Stimulated activated CD8-positive, alpha-beta memory T cell treated with anti-CD3 and anti-CD28 coated beads, Interleukin-7, amount 100 ng/mL, for 48 hours (primary cell): ENCODE measurements at places on chromosomes 12 and 14.
A peak's percentile ranks its signal among the peaks of the same experiment; 100 is the strongest.

DNA sequence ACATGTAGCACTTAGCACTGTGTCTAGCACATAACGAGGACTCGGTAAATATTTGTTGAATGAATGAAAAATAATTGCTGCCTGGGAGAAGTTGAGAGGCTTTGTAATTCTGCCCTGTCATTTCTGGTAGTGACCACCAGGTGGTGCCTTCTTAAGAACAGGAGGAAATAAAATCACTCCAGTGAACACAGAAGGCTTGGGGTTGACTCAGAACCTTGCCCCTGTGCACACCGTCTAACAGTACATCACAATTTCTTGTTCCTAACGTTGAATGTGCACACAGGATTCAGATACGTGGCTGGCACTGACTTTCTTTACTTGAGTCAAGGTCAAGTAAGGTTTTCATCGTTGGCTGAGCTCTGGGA lies 91.8 kb downstream of the RGS6 start:
- peak; percentile 50 for DNase-seq

GRCh38 chr12:1605129-1606020 lies 11.0 kb upstream of the FBXL14 start:
- DNase-seq = no peak

DNA sequence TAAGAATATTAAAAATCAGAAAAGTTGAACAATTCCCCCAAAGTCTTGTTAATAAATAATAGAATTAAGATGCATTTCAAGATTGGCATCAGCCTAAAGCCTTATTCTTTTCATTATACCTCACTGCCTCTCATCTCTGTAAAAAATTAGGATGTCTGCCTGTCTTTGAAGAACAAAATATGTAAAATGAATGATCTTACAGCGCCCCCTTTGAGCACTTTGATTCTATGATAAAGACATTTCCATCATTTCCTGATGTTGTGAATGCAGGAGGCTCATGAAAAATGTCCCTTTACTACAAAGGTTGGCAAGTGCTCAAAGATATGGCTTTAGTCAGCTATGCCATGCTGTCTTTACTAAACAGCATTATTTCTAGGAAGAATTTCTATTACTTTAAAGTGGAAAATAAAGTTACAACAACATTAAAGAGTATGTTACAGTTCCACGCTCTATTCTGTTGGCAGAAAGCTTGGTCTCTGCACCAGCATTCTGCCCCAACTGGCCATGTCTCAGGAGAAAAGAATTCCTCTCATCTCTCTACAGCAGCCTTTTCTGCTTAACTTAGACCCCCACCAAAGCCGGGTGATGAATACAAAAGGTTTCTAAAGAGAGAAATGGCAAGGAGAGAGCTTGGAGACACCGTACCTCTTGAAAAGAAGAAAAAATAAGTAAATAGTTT lies 95.1 kb downstream of the LLPH start:
- DNase-seq = no peak

DNA sequence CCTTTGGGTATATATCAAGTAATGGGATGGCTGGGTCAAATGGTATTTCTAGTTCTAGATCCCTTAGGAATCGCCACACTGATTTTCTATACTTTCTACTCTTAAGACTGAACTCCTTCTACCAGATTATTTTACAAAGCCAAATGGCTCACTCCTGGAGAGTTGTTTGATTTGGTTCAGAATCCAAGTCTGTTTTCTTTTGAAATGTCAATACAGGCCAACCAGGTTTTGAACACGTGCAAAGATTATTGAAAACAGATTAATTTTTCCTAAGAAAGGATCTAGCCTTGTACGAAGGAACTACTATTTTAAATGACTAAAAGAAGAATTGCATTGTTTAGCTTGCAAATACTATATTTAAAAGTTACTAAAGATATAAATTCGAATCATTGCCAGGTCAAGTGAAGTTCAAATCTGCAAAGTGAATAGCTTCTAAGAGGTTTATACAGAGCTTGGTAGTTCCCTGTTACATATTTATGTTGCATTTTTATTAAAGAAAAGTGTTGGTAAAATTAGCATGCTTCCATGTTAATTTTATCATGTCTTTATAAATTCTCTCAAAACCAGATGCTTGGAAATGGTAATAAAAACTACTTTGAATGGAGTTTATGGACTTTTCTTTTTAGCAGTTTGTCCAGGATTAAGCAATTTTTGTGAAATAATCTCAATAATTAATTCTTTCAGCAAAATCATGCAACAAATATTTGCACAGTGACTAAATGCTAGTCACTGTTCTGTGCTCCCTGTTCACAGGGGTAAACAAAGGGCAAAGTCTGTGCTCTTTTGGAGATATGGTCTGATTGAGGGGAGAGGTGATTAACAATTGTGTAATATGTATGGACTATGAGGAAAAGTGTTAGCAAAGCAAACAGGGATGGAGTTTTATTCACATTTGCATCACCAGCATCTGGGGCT lies 38.9 kb downstream of the GPR65 start:
- no peak for DNase-seq

DNA sequence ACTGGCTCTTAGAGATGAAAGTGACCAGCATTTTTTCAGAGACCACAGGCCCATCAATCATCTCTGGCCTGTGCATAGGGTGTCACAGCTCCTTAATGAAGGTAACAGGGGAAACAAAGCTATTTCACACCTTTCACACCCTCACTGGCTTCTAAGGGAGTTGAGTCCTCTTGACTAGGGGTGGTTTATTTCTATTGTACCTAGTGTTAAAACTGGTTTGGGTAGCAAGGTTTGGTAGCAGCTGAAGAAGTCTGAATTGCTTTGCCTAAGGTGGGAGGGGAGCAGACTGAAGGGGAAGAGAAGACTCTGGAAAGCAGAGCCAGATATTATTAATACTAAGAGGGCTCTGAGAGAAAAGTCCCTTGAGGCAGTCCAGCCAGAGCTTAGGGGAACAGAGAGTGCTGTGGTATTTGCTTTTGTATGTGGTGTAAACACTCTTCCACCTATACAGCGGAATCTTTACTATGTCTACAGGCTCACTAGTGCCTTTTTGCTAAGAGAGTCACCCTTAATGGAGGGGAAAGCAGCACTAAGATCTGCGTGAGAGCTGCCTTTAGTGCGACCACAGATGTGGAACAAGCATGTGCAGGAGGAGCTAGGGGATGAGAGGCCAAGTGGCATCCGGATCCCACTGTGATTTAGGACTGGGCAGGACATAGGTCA lies 95.8 kb downstream of the STXBP6 start:
- DNase-seq = no peak

- DNase-seq = no peak
These were observed 29.3 kb downstream of the JAG2 start for GRCh38 chr14:105139212-105139825.

DNA sequence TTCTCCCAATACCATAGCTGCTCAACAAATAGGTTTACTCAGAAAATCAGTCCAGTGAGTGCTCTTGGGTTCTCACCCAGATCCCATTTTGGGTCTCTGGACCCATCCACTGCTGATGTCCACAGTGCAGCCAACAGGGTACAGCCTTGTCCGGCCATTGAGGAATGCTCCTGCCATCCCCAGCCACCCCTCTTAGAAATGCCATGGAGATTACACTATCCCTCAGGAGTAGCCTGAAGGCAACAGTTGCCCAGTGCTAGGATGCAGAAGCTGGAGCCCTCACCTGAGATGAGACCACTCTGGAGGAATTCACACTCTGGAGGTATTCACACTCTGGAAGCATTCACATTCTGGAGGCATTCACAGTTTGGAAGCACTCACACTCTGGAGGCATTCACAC lies 958.8 kb upstream of the TMEM132C start:
- DNase-seq = no peak

- DNase-seq = no peak
These were observed 1.1 kb upstream of the CSRP2 start for GRCh38 chr12:76879710-76880518.

DNA sequence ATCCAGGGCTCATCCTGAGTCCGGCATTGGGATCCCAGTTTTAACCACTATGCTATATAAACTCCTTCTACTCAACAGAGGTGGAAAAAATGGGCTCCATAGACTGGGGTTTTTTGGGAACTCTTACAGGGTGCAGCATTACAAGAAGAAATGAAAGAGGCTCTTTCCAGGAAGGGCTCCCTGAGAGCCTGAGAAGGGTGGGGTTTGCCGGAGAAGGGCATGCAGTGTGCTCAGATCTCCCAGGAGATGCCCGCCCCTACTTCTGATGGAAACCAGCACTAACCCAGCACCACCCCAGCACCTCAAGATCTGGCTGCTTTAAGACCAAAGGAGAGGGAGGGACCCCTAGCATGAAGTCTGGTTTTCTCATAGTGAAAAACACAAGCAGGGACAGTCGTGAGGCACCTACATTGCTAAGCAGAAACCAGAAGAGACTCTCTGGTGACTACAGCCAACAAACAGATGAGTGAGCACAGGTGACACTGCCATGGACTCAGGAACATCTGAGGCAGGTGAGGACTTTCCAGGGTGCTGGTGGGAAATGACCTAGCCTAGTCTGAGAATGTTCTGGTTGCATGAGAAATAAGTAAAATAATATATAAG lies 43.9 kb upstream of the HSP90B1 start:
- DNase-seq = no peak

DNA sequence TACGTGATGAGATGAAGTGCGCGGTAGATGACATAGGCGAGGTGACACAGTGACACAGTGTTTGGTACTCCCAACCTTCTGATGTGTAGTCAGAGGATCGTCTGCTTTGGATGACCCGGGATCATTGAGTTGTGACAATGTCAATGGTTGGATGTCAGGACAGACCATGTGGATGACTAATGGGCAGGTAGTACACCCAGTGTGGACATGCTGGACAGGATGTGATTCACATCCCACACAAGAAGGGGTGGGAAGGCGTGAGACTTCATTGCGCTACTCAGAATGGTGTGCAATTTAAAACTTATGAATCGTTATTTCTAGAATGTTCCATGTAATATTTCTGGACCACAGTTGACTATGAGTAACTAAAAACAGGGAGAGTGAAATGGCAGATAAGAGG lies 23.8 kb downstream of the MAP3K9 start:
- no peak for DNase-seq

DNA sequence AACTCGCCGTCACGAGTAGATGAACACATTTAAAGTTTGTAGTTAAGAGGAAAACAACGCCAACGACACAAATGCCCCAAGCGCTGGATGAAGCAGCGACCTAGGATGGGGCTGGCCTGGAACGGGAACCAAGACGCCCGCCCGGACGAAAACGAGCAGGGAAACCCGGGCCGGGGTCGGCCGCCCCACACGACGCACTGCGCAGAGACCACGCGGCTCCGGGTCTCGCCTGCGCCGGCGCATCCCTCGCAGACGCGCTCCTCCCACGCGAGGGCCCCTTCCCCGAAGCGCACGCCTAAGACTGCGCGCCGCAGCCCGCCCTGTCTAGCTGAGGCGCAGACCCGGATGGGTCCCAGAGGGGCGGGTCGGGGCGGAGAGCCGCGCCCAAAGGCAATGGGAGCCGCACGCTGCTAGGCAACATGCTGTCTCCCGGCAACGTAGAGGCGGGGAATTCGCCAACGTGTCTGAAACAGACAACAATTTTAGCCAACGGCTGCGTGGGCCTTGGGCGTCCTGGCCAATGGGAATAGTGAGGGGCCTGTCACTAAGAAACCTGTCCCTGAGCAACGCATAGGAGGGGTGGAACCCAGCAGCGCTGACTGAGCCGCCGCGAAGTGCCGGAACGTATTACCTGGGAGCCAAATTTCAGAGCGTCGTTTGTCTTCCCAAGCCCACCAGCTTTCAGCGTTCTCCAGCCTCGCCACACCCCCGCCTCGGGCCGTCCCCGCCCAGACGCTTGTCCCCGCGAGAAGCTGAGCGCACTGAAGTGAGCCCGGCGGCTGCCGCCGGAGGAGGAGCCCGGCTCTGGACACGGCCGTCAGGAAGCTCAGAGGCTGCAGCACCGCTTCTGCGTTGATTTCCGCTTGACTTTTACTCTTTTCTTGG lies 21.0 kb upstream of the CHFR start:
- DNase-seq = peak; percentile 98

DNA sequence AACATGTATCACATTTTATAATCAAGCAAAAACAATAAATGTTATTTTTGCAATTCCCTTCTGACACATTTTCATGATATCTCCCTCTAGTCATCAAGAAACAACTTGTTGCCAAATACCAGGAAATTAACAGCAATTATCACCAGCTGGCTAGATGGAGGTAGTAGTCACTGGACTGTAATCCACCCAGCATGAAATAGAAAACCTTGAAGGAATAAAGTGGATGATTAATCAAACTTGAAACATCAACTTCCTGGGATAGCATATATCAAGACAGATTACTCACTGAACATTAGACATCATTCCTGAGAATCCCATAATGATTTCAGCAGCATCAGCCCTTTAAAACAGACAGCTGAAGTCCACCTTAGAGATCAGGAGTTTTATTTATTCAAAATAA lies 259.0 kb downstream of the CCDC59 start:
- DNase-seq = no peak

- no peak for DNase-seq
These were observed 36.2 kb downstream of the CHGA start for GRCh38 chr14:92959189-92959531.

DNA sequence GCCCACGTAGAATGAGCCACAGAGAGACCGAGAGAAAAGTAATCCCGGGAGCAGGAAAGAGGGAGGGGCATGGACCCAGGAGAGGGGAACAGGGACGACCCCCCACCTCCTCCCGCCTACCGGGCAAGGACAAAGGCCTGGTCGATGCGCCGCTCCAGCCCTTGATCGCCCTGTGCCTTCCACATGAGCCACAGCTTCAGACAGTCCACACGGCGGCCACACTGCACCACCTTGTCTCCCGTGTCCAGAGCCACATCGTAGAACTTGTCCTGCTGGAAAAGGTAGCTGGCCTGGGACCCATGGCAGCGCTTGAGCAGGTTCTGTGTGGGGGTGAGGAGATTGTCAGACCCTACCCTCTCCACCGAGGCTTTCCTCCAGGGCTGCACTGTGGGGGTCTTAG lies 20.5 kb upstream of the ZNF740 start:
- no peak for DNase-seq

DNA sequence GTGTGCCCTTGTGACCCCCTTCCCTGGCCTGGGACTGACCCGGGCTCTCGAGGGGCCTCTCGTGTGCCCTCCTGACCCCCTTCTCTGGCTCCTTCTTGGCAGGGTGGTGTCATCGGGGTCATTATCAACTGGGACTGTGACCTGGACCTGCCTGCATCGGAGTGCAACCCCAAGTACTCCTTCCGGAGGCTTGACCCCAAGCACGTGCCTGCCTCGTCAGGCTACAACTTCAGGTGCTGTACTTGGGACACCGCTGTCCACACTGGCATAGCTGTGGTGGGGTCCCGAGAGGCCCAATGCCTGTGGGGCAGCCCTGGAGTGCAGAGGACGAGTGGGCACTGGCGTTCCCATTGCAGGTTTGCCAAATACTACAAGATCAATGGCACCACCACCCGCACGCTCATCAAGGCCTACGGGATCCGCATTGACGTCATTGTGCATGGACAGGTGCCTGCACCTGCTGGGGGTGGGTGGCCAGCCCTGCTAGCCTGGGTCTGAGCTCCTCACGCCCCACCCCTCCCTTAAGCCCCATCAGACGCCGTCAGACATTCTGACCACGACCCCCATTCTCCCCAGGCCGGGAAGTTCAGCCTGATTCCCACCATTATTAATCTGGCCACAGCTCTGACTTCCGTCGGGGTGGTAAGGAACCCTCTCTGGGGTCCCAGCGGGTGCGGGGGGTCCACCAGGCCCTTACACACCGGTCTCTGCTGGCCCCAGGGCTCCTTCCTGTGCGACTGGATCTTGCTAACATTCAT lies 2.5 kb downstream of the P2RX2 start:
- DNase-seq = no peak

GRCh38 chr12:114265036-114265435 lies 140.9 kb downstream of the TBX5 start:
- DNase-seq = no peak

- no peak for DNase-seq
These were observed 110.5 kb upstream of the FUT8 start for GRCh38 chr14:65301862-65302539.

- no peak for DNase-seq
These were observed 58.3 kb downstream of the NINJ2 start for GRCh38 chr12:604956-605355.

GRCh38 chr12:113392988-113393579 lies 10.6 kb downstream of the SDS start:
- no peak for DNase-seq
